ENCODE measurements at places on chromosomes 2 and 18.

DNA sequence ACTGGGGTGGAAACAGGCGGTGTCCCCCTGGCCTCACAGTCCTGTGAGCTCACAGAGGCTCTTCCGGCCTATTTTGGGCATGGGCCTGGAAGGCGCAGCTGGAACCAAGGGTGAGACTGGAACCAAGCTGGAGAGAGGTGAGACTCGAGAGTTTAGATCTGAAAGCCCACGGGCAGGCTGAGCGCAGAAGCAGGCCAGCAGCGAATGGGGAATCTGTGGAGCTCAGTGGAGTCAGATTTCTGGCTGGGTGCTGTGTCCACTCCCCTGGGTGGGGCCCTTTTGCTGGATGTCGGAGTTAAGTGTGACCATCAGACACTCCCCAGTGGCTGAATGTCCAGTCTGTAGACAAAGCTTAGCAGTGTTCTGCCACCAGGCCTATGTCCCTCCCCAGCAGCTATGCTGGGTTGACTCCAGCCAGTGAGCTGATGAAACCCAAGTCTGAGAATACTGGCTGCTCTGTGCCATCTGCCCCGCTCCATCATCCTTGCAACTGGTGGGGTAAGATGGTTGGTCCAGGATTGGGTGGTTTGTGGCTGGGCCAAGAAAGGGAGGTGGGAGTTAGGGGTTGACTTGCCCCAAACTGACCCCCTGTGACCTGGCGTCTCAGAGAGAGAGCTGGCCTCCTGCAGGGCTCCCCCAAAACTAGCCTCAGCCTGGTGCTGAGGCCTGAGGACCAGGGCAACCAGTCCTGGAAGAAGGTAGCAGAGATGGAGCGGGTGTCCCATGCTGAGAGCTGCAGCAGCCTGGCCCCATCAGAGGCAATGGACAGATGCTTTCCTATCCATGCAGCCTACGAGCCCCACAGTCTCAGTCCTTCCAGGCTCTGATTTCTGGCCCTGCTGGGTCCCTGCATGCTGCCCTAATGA lies 34.4 kb downstream of the CYP26B1 start:
- no peak for DNase-seq

- DNase-seq: peak; percentile 76
These were observed 255.3 kb downstream of the VAPA start for GRCh38 chr18:10169064-10169562.

GRCh38 chr2:184114439-184114838 lies 483.9 kb upstream of the ZNF804A start:
- DNase-seq: no peak

GRCh38 chr2:30776831-30777635 lies 30.2 kb downstream of the CAPN13 start:
- no peak for DNase-seq

- peak; percentile 69 for DNase-seq
These were observed 193.4 kb downstream of the PARD3B start for GRCh38 chr2:204738721-204739120.

GRCh38 chr2:77520641-77521547 lies 1.3 kb downstream of the LRRTM4 start:
- no peak for DNase-seq

DNA sequence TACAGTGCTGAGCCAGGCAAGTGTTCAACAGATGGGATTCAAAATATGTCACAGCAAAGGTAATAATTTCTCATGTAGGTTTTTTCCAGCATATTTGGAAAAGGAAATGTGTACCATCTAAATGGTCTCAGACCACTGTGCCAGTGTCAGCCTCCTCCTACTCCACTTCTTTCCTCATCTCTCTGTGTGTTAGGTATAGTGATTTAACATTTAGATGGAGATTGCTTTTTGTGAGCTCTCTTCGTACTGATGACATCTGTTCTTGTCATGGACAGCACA lies 80.9 kb upstream of the TSPYL6 start:
- no peak for DNase-seq

DNA sequence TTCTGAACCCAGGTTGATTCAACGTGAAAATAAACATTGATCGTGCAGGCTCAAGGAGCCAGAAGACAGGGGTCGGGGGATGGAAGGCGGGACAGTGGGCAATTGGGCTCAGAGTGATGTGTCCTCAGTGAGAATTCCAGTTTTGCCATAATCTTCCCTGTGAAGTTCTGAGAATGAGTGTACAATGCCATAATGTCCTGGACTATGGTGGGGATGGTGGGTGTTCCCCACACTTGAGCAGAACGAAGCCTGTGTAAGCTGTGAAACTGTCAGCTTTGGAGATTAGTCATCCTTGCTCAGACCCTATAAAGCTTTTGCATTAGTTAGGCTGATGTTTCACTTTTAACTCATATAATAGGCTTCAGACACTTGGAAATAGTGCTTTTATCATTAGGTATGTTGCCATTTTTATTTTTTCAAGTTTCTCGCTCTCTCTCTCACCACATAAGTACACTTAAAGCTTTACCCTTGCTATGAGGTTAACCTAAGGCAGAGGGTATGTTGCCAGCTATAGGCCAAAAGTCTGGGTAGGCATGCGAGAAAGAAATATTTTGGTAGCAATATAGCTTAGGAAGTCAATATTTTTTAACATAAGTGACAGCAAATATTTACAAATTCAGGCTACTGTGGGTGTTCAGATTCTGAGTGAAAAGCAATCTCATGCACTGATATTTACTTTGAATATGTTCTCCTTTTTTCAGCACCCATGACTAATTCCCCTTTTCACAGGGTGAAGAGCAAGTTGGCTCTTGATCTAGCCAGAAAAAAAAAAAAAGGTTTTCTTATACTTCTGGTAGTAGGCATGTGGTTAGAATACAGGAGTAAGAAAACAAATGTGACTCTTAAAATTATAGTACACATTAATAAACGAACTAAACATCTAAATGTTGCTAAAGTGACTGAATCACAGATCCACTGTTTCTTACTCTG lies 47.2 kb downstream of the CDC42EP3 start:
- DNase-seq: peak; percentile 90

DNA sequence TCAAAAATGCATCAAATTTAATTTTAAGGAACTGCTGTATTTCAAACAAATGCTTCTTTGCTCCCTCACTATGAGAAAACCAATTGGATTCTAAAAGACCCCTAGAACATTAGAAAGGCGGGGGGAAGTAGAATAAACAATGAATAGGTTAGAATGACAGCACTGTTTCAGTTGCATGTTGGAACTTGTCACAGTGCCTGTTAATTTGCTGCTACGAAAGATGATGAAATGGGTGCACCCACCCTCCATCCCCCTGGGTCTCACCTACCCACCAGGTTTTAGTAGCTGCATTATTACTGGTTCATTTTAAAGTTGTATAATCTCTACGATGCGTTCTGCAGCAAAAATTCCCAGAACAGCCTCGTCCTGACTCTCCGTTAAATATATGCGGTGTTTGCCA lies 193.0 kb upstream of the COPS8 start:
- no peak for DNase-seq

DNA sequence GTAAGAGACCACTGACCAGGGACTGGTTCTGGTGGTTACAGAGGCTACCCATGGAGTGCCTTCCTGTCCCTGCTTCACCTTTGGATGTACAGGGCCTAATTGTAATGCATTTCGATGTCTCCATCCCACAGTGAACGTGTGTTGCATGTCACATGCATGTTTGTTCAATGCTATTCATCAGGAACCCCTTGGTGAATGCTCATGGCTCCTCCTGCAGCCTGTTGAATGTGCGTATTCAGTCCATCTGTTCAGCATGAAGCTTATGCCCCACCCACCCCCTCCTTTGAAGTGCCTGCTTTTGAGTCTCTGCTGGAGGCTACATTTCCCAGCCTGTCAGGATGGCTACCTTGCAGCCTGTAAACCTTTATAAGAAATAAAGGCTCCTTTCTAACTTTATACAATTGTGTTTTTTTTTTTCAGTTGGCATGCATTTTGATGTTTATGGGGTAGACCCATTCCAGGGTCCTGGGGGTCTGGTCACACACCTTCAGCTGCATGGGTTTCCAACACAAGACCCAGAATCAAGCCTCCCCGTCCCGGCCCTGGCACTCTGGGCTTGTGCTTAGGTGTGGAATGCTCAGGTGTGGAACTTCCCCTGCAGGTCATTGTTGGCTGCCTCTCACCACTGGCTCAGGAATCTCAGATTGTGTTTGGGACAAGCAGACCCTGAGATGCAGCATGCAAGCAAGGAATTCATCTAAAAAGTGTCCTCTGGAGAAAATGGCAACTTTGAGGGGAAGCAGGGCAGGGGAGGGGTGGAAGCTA lies 238.8 kb upstream of the HDAC4 start:
- no peak for DNase-seq

DNA sequence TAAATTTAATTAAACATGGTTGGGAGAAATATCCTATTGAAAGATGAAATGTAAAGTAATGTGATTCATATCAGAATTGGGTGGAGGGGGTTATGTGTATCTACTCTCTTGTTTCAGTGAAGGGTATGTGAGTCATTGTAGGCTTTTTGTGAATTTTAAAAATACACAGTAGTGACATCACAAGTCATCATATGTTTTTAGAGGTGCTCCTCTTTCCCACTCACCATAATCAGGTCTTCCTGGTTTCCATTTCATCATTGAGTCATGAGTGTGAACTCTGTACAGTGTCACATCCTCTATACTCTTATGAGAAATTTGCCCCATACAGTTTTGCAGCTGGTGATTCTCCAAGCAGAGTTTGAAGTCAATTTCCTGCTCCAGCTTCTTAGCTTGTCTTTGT lies 18.8 kb downstream of the FSIP2 start:
- peak; percentile 7 for DNase-seq

DNA sequence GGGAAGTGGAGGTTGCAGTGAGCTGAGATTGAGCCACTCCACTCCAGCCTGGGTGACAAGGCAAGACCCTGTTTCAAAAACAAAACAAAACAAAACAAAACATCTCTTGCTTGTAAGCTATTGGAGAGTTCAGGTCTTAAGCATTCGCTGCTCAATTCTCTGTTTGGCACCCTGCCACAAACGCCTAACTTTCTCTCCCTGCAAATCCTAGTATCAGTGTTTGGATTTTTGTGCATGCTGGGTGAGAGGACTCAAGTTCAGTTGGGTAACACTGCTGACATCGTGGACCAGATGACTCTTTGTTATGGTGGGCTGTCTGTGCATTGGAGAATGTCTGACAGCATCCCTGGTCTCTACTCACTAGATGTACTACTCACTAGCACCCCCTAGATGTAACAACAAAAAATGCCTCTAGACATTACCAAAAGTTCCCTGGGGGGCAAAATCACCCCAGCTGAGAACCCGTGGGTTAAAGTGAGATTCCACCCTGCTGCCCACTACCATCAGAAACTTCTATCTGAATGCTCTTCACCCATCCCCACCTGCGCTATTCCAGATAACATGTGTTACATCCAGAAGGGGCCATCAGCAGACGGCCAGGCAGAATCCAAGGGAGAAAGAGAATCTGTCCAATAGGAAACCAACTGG lies 50.9 kb downstream of the CACNB4 start:
- no peak for DNase-seq

DNA sequence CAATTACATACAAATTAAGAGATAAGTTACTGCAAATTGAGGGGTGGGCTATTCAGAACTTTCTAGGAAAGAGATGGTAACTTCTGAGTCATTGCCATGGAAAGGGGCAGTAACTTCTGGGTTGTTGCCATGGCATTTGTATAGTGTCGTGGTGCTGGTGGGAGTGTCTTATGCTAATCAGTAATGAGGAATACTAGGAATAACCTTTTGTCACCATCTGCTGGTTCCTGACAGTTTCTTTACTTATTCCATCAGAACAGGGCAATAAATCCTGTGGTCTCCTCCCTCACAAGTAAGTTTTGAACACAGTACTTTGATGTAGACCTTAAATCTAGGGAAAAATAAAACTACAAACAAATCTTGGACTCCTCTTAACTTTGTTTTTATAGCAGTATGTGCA lies 435.4 kb downstream of the BCL11A start:
- peak; percentile 5 for DNase-seq
